ENCODE measurements at places on chromosomes 3 and 15.
A peak's percentile ranks its signal among the peaks of the same experiment; 100 is the strongest.

GRCh38 chr3:54137311-54137710, 15.0 kb downstream of the CACNA2D3 start:
- no peak for DNase-seq

DNA sequence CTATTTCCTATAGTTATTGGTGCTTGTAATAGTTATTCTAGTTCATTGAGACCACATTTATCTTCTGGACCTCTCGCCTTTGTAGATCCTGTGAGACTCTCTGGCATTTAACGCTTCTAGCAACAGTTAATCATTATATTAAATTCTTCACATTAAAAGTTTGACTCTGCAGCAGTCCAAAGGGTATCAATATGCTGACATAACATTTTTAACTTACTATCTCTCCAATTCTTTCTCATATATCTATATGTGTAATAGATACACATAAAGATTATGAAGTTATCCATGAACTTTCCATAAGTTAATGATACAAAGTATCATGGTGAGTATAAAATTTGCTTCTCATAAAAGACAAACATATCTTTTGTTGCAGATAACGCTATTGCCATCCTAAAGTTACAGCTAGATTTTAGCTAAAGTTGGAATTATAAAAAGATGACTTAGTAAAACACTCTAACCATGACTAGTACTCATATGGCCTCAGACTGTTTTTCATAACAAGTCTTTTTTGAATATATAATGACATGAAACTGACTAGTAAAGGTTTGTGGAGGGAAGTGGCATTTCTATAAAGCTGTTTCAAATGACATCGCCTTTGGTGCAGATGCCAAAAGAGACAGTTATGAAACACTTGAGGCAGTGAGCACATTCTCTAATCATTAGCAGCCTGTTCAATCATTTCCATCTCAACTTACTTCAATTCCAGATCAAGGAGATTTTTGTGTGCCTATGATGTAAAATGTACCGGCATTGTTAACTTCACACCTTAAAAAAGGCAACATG, 379.3 kb upstream of the CBLB start:
- no peak for DNase-seq

- DNase-seq, result no peak
These were observed 284.2 kb upstream of the ROPN1 start for GRCh38 chr3:124276133-124276532.

DNA sequence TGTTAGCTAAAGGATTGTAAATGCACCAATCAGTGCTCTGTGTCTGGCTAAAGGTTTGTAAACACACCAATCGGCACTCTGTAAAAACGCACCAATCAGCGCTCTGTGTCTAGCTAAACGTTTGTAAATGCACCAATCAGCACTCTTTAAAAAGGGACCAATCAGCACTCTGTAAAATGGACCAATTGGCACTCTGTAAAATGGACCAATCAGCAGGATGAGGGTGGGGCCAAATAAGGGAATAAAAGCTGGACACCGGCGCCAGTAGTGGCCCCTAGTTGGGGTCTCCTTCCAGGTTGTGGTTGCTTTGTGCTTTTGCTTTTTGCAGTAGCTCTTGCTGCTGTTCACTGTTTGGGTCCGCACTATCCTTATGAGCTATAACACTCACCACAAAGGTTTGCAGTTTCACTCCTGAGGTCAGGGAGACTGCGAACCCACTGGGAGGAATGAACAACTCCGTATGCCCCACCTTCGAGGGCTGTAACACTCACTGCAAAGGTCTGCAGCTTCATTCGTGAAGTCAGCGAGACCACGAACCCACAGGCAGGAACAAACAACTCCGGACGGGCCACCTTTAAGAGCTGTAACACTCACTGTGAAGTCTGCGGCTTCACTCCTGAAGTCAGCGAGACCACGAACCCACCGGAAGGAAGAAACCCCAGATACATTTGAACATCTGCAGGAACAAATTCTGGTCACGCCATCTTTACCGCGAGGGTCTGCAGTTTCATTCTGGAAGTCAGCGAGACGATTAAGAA, 1.1 kb upstream of the SUCLG2 start:
- DNase-seq, result peak; percentile 28

DNA sequence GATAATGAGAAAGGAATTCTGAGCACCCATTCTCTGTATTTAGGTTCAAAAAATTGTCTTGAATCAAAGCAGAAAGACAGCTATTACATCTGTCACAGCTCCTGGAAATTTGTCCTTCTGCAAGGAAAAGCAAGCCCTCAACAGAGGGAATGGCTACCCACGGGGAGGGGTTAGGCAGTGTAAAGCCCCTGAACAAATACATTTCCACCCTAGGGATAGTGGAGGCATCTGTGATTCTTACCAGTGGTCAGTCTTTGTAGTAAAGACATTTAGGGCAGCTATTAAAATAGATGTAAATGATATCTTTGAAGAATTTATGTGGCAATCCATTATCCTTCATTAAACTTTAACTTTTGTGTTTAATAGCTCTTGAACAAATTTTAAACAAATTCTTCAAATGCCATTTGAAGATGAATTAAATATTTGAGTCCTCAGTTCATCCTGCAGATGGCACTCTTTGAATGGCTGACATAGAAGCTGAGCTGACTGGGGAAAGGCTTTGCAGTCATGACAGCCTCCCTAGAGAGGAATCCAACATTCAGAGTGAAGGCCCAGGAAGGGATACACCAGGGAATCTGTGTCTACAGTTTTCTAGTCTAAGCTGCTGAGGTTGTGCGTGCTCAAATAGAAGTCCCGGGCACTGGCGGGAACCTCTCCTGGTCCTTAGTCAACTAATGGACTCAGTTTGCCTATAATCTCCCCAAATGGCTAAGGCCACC, 359.7 kb upstream of the ROPN1 start:
- DNase-seq, result no peak

DNA sequence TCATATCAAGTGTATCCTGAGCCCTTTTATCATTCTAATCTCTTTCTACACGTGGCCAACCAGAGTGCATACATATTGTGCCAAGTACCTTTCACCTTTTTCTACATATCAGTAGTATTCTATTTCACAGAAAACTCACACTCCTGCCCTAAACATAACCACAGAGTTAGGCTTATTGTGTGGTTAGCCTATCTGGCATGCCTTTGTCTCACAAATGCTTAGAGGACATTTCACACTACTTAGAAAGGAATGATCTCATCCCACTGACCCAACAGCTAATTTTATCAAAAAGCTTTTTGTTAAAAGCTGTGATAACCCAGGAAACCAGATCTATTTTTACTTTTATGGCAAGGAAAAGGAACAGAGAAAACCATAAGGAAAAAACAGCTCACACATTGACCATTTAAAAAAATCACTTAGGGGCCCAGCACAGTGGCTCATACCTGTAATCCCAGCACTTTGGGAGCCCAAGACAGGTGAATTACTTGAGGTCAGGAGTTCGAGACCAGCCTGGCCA, 17.8 kb upstream of the MAP4 start:
- no peak for DNase-seq

GRCh38 chr3:145094355-145094941, 1066.5 kb downstream of the PLOD2 start:
- DNase-seq, result no peak

DNA sequence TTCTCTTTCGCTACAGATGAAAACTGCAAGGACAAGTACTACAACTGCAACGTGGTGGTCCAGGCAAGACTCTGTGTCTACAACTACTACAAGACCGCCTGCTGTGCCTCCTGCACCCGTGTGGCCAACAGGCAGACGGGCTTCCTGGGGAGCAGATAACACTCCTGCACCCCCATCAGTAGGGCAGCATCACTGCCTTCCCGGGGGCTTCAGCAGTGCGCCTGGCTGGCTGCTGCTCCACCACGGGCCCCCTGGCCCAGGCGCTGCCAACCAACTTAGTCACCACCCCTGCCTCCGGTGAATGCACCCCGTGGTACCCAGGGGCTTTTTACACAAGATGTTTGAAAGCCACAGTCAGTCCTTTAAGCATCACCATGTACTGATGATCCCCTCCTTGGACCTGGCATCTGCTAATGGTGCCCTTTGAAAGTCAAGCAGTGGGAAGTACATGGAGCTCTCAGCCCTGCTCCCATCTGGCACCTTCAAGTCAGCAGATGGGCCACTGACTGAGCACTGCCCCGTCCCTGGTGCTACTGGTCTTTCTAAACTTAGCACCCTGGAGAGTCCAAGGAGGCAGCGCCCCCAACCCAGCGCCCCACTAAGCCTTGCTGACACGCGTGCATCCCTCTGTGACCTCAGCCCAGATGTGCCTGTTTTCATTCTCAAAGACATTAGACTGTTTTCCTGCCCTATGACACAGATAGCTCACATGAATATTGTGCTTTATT, 33.0 kb upstream of the NR2E3 start:
- no peak for DNase-seq

DNA sequence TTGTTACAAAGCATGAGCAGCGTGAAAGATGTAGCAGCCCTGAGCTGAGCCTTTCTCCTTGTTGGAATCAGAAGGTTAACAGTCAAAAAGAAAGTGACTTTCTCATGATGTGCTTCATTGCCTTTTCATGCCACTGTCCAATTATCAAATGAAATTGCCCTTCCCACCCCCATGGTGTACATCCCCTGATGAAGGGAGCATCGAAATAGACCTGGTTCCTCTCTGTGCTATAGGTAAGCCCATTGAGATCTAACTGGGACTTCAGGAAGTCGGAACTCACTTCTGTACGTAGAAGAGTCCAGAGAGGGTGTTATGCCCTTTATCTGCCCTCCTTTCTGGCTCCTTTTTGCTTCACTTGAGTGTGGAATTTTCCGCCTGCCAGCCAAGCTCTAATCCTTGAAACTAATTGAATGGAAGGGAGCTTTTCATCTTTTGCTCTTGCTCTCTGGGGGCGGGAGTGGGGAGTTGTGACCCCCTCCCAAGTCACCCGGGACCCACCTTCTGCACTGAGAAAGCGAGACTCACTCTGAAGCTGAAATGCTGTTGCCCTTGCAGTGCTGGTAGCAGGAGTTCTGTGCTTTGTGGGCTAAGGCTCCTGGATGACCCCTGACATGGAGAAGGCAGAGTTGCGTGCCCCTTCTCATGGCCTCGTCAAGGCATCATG, 20.9 kb downstream of the ABHD6 start:
- DNase-seq, result no peak

DNA sequence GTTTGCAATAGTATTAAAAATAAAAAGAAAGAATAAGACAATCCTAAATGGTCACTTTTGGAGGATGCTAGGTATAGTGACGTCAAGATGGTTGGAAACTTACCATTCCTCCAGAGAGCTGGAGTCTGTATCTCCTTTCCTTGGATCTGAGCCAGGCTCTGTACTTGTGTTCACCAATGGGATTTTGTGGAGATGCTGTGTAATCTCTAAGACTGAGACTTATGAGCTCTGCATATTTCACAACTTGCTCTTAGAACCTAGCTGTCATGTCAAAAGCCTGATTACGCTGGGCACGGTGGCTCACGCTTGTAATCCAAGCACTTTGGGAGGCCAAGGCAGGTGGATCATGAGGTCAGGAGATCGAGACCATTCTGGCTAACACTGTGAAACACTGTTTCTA, 126.8 kb upstream of the CLSTN2 start:
- DNase-seq, result no peak

DNA sequence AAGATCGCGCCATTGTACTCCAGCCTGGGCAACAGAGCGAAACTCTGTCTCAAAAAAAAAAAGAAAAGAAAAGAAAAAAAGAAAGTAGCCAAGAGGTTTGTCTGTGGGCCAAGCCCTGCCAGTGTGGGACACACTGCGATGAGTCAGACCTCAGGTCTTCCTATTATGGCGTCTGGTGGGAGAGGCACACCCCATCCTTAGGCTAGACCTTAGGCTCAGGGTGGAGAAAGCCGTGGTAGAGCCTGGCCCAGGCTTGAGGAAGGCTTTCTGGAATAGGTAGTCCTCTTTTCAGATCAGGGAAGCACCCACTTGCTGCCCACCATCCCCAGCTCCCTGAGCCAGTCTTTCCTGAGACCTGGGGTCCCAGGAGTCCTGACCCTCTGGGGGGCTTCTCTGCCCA, 6.0 kb downstream of the HEMK1 start:
- DNase-seq, result no peak

- no peak for DNase-seq
These were observed 53.3 kb upstream of the TBC1D5 start for GRCh38 chr3:17795711-17796110.

DNA sequence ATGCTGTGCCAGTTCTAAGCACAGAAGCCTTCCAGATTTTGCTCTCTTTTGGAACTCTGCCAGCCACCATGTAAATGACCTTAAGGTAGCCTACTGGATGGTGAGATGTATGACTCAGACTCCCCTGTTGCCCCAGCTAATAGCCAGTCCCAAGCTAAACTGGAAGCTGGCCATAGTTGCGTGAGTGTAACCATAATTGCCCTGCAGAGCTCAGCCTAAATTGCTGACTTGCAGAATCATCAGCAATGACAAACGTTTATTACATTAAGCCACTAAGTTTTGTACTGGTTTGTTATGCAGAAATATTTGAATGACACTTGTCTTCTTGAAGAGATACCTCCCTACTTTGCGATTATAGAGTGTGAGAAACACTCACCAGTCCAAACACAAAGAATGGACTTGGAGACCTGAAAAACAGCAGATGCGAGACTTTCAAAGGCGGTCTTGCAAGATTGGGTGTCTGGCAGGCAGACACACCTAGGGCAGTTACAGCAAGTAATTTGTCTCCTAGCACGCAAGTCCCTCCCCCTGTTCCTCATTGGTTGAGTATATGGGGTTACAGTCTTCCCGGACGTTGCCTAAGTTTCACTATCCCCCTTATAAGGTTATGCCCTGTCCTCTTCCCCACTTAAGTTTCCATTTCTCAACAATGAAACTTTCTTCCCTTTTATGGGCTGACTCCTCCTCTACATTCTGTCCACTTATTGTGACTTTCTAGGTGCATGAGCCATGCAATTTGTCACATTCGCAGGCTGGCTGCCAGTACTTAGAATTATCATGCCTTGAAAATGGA, 83.6 kb upstream of the XCR1 start:
- no peak for DNase-seq

GRCh38 chr15:57090496-57090859, 172.0 kb downstream of the TCF12 start:
- DNase-seq, result no peak

DNA sequence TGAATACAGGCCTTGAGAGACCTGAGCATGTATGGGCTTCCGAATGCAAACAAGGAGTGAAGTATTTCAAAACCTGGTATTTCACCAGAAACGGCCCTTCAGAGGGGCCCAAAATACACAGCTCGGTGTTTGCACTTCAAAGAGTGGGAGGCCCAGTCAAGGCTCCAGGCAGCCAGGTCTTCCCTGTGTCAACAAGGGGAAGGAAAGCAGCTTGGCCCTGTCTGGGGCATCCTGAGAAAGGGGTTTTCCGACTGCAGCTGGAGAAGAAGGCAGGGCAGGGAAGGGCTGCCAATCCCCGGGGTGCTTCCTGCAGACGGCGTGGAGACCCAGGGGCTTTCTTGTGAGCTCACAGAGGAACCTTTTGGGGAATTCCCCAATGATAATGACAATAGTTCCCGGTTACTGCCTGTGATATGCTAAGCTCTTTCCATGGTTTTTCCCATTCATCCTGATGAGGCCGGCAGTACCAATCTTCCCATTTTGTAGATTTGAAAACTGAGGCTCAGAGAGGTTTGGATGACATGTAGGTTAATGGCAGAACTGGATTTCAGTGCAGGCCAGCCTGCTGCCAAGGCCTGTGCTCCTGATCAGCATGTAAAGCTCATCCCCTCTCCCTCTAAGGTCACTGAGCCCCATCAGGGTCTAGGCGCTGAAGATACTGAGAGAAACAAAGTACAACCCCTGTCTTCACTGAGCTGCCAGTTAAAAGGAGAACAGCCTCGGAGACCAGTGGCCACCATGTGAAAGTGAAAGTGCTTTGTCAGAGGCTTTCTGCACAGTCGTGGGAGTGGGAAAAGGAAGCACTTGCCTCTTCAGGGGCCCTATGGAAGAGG, 43.0 kb upstream of the TLE3 start:
- DNase-seq, result no peak

GRCh38 chr3:52395503-52395865, 49.4 kb downstream of the SEMA3G start:
- no peak for DNase-seq

GRCh38 chr3:3683261-3683660, 116.0 kb upstream of the LRRN1 start:
- DNase-seq, result no peak
